Suppressor macrophage (primary cell): ENCODE measurements at places on chromosomes 11 and 22.

- peak; percentile 42 for DNase-seq
Observed at GRCh38 chr11:19617696-19618523, 94.7 kb upstream of the NAV2 start.

- DNase-seq = peak; percentile 93
Observed at GRCh38 chr11:112588252-112588694, 327.6 kb upstream of the PLET1 start.

- no peak for DNase-seq
Observed at GRCh38 chr11:11407763-11408084, 54.7 kb upstream of the CSNK2A3 start.

DNA sequence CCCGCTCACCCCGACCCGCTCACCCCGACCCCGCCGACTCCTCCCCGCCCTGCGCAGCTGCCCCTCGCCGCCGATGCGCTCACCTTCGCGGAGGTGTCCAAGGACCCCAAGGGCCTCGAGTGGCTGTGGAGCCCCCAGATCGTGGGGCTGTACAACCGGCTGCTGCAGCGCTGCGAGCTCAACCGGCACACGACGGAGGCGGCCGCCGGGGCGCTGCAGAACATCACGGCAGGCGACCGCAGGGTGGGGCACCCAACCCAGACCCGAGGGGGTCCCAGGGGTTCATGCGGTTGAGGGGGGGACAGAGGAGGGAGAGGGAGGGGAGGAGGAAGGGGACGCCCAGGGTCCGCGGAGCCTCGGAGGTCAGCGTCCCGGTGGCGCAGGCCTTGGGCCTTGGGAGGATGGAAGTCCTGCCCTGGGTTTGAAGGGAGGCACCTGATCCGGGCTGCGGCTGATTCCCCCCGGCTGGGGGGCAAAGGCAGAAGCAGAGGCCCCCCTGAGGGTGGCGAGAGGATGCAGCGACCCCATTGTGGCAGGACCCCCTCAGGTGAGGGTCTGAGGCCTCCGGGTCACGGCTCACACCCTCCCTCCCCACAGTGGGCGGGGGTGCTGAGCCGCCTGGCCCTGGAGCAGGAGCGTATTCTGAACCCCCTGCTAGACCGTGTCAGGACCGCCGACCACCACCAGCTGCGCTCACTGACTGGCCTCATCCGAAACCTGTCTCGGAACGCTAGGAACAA lies 9.2 kb downstream of the PKP3 start:
- no peak for DNase-seq

GRCh38 chr11:115751243-115752015 lies 247.2 kb upstream of the CADM1 start:
- no peak for DNase-seq

DNA sequence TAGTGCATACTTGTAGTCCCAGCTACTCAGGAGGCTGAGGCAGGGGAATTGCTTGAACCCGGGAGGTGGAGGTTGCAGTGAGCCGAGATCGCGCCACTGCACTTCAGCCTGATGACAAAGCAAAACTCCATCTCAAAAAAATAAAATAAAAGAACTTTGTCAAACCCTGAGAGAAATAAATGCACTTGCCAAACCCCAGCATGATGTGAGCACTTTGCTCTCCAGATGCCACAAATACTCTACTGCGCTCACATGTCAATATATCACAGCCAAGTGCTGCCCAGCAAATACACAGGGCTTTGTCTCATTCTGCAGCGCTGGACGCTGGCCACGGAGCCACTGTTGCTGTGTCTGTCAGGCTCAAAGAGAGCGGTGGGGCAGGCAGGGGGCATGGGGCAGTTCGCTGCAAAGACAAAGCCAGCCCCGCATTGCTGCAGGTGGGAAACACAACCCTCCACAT lies 45.1 kb downstream of the AHNAK start:
- no peak for DNase-seq

DNA sequence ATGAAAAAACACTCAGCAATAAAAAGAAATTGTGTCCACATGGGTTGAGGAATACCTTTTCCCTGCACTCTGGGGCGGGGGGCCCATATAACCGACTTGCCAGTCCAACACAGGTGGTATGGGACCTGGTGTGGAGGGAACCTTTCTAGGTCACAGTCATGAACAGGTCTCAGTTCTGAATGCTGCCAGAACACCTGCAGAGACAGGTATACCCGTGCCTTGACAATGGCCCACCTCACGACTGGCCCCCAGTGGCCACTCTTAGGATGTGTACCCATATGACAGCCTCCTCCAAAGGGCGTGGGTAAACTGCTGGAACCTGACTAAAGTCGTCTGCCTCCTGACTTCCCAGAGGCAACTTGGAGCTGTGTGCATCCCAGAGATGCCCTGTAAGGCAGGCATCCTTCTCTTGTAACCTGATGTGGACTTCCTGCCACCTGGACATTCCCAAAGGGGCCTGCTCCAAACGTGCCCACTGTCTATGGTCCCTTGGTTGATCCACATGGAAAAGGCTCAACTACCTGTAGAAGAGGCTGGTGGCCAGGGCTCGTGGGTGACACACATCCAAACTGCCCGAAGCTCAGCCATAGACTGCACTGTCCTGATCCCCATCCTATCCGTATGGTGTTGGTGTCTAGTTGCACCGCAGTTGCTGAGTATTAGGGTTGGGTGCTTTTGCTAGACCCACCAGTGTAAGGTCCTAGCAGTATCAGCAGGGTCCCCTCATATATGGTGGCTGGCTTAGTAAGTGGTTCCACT lies 859.3 kb downstream of the BRD1 start:
- DNase-seq = no peak

DNA sequence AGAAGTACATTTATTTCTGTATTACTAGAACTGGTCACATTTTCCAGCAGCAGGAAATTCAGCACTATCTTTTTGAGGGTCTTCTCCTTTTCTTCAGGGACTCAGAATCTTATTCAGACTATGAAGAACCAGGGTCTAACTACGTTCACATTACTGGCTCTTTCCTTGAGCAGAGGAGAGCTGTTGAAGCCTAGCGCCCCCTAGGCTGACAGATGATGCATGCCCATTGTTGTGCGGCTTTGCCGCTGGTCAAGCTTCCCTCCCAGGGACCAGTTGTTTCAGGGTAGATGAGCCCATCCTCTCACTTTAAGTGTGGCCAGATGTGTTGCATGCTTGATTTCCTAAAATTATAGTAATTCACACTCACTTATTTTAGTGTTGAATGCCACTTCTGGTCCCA lies 168.2 kb upstream of the PDGFD start:
- peak; percentile 12 for DNase-seq

DNA sequence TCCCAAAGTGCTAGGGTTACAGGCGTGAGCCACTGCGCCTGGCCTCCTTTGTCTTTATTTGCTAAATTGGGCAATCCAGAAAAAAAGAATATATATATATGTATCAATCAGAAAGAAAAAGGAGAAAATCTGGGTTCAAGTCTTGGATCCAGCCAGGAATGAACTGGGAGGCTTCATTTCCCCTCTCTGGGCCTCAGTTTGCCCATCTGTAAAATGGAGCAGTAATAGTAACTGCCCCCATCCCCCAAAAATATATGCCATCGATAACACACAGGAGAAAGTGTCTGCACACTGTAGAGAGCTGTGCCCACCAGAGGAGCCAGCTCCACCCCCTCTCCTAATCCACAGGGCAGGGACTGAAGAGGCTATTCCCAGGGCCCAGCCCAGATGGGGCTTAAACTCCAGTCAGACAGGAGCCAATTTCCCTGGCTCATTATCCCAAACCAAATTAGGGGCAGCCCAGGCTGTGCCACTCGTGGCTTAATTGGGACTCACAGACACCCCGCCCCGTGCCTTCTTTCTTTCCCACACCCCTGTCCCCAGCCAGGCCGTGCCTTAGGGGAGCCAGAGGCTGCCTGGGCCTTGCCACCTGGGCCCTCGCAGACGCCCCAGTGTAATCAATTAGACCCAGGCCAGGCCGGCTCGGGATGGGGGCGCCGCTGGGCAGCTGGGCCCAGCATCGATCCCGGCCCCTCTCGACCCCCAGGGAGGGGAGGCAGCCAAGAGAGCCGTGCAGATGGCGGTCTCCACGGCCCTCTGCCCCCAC lies 171.5 kb downstream of the MN1 start:
- DNase-seq = no peak

GRCh38 chr11:46478196-46478595 lies 86.6 kb upstream of the CHRM4 start:
- DNase-seq = no peak

- DNase-seq = no peak
Observed at GRCh38 chr22:35378621-35379020, 2.3 kb upstream of the HMOX1 start.

DNA sequence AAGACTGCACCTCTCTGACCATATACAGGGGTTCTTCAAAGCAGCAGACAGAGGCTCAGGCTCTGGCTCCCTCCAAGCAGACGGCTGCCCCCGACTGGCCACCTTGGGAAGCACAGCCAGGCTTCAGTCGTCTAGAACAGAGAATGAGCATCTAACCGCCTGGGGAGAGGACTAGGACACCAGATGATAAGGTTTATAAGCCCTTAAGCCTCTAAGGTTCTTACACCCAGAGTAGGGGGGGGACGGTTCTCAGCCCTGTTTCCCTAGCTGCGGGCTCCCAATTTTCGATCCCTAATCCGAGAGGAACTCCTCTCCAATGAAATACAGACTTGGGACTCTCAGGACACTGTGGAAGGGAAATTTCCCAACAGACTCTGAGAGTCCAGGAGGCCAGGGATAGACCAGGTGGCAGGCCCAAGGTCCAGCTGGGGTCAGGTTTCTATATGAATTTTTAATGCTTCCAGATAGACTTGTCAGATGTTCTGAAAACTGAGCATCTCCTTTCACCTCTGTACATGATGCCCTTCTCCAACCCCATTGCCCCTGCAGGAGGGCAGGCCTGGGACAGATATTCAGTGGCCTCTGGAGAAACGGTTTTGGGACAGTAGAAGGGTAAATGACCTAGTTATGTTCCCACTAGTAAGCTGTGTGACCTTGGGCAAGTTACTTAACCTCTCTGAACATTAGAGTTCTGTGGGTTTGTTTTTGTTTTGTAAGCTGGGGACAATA lies 20.2 kb downstream of the RTN4RL2 start:
- DNase-seq = peak; percentile 88

- DNase-seq = no peak
Observed at GRCh38 chr11:46414879-46415278, 23.3 kb upstream of the CHRM4 start.

DNA sequence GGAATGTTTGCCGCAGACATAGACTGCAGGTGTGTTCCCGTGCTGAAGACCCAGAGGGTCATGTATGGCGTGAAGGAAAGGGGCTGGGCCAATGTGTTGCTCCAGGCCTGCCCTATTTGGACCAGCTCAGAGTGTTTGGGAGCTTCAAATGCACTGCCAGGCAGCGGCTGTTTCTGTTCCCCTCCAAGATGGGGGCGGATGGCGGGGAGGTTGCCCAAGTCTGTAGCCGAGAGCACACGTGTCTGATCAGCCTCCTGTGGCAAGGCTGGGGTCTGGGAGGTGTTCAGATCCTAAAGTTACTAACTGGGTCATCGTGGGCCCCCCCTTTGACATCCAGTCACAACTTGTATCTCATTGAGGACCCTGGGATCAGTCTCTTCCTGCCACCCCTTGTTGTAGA lies 45.5 kb downstream of the CACNA1I start:
- no peak for DNase-seq

DNA sequence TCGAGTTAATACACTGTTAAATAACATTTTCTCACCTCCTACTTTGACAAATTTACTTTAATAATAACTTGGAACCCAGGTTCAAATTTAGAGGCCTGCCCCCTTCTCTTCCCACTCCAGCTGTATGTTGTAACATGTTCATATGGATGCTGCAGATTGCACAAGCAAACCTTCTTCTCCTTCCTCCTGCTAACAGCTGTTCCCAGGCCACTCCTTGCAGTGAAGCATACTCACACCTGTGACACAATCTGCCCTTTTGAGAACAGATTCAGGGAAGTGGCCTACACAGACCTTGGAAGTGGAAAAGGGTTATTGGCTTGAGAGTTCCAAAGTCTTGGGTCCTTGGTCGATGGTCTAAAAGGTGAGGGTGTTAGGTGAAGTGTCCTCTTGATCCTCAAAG lies 131.9 kb downstream of the TEAD1 start:
- DNase-seq = no peak

- no peak for DNase-seq
Observed at GRCh38 chr22:25764270-25765015, 22.5 kb downstream of the MYO18B start.

DNA sequence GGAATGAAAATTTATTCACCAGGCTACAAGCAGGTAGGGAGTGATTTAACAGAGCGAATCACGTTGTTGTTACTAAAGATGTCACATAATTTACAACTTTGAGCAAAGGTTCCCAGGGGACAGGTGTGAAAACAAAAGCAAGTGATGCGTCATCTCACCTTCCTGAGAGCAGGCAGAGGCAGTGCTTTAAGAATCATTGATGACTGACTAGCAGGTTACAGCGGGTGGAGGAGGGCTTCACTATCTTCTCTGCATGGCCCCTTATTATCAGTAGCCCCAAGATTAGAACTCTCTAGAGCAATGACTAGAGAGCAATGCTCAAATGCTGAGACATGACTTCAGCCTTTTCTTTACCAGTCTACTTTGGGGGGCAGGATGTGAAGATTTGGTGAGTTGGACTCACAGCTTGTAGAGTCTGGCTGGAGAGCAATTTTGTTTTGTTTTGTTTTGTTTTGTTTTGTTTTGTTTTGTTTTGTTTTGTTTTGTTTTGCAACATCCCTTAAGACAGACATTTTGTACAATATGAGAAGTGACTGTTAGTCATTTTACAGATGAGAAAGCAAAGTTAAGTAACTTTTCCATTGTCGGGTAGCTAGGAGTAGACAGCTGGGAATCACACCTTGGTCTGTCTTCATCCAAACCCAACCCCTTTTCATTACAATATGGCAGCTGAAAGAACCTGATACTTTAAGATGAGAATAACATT lies 84.8 kb downstream of the SLC1A2 start:
- DNase-seq = peak; percentile 79

DNA sequence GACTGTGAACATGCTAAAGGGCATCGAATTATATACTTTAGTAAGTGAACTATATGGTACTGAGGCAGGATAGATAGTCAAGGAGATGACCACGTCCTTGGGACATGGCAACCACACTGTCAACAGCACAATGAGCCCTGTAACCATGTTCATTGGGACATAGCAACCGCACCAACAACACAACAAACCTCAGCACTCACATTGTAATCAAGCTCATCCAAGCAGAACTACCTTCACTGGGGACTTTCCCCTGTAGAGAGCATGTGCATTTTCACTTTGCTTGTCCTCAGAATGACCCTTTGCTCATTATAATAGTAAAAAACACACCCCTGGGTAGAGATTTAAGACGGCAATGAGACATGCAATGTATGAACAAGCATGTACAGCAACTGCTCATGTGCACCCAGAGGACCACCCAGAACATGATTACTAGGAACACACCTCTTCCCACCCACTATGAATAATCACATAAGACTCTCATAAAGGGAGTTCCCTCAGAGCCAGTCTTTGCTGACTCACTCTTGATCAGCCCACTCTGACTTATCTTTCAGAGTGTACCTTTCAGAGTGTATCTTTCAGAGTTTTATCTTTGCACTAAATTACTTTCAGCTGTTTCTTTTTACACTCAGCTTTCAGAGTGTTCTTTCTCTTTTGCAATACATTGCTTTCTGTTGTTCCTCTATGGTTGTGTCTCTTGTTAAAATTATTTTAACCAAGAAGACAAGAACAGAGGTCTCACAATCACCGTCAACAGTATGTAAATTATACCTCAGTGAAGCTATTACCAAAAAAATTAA lies 4.1 kb upstream of the PLAAT2 start:
- DNase-seq = peak; percentile 72
